ENCODE measurements at places on chromosomes 1 and 21.
A peak's percentile ranks its signal among the peaks of the same experiment; 100 is the strongest.

GRCh38 chr1:43786960-43787359 is 79.6 kb downstream of the ST3GAL3 start:
- DNase-seq: no peak

DNA sequence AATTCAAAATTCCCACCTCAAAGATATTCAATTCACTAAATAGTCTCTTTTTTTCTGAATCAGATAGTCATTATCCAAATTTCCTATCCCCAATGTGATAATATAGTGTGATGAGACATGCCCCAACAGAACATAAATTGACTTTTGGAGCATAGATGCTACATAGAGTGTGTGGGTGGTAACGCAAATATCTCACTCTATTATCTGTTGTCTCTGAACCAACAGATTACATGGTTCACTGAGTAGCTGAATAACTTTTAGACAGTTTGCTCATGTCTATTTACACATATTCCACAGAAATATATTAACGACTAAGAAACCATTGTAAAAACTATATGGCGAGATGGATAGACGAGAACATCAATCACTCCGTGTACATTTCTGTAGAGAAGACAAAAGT is 209.9 kb downstream of the BARHL2 start:
- no peak for DNase-seq

DNA sequence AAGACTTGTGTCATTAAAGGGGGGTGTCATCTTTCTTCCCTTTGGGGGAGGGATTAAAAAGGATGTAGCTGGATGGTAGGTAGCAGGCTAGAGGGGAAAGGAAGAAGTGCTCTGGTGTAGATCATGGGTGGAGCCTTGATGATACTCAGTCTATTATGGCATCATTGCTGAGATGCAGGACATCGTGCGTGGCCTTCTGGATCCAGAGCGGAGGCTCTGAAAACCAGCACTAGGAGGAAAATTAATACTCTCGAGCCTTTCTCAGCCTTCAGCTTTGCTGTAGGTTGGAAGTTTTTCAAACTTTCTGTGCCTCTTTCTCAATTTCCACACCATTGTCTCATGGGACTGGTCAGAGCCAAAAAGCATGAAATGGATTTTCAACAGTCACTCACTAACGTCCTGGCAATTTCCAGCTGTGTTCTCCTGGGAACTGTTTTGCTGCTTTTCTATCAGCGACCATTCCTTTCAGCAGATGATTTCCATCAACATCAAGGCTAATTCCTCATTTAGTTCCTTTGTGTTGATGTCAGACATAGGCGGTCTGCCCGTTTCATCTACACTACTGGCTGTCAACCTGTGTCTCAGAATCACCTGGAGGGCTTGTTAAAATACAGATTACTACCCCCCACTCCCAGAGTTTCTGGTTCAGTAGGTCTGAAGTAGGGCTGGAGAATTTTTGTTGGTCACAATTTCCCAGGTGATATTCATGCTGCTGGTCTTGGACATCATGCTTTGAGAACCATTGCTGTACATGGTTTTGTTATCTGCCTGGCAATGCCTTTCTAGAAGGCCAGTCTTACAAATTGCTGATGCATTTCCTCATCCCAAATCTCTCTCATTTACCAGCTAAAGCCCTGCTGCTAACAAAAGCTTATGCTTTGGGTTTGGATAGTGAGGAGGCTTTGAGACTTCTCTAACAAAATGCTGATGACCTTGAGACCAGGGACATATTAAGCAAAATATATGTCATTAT is 7.7 kb downstream of the CACNA1E start:
- no peak for DNase-seq

- DNase-seq: peak; percentile 92
These were observed at the start of gene TSTD1 for GRCh38 chr1:161038523-161039153. Gene TSTD1, minus strand, starts transcription at chr1:161038964. Its CDS starts 75 bp downstream, at chr1:161038889.

DNA sequence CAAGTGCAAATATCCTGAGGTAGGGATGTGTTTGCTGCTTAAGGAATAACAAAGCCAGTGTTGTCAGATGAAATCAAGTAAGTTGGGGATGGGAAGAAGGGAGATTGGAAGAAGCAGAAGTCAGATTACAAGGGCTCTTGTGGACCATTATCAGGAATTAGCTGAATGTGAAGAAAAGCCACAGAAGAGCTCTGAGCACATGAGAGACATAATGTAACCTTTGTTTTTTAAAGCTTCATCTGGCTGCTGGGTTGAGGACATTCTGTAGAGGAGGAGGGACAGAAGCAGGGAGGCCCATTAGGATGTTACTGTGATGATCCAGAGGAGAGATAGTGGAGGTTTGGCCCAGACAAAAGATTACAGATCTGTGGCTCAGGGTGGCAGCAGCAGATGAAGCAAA is 111.7 kb downstream of the DUSP10 start:
- no peak for DNase-seq

- DNase-seq: no peak
These were observed 1.2 kb upstream of the TSPAN2 start for GRCh38 chr1:115090540-115090939.

DNA sequence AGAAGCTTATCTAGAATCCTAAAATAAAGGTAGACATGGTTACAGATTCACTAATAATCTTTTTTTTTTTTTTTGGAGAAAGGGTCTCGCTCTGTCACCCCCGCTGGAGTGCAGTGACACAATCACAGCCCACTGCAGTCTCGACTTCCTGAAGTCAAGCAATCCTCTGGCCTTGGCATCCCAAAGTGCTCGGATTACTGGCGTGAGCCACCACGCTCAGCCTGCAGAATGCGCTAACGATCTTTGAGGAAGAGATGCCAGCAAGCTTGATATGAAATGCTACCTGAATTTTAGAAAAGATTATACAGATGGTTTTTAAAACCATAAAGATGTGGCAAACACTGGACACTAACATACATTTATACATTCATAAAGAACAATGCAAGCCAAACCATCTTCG is 4.1 kb upstream of the GNPAT start:
- DNase-seq: no peak

- DNase-seq: no peak
These were observed 19.8 kb upstream of the C1orf105 start for GRCh38 chr1:172400722-172401105.

DNA sequence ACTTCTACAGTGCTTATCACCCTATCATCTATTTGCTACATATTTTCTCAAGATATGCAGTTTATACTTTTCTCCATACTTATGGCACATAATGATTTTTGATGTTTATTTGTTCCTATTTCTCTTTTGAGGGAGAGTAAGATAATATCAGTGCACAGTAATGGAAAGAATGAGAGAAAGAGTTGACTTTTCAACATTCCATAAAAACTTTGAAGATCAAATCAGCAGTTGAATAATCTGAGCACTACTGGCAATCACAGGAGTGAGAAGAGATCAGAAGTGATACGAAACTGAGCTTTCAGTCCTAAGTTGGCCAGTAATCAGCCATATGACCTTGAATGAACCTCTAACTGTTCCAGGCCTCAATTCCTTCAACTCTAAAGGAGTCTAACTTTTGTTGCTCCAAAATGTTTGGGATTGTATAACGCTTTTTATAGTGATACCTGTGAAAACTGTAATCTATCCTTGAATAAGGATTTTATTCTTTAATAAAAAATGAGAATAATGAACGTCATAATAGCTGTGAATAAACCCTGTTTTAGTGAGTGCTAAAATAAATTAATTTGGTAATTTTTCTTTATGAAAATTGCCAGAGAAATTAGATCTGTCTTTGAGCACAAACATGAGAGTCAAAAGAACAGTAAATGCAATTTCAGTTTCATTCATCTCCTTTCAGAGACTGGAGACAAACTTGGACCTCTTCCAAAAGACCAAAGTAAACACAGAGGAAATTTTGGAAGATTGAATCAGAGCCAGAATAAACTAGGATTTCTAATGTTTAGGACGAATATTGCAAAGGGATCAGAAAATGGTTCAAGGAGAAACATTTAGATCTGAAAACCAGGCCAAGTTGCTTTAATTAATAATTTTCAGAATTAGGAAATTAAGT is 309.9 kb downstream of the ADGRL2 start:
- no peak for DNase-seq

GRCh38 chr1:156751451-156751756 is at the start of gene HDGF:
Gene HDGF, minus strand, starts transcription at chr1:156751675. Its CDS starts 246 bp downstream, at chr1:156751429.
- no peak for DNase-seq

DNA sequence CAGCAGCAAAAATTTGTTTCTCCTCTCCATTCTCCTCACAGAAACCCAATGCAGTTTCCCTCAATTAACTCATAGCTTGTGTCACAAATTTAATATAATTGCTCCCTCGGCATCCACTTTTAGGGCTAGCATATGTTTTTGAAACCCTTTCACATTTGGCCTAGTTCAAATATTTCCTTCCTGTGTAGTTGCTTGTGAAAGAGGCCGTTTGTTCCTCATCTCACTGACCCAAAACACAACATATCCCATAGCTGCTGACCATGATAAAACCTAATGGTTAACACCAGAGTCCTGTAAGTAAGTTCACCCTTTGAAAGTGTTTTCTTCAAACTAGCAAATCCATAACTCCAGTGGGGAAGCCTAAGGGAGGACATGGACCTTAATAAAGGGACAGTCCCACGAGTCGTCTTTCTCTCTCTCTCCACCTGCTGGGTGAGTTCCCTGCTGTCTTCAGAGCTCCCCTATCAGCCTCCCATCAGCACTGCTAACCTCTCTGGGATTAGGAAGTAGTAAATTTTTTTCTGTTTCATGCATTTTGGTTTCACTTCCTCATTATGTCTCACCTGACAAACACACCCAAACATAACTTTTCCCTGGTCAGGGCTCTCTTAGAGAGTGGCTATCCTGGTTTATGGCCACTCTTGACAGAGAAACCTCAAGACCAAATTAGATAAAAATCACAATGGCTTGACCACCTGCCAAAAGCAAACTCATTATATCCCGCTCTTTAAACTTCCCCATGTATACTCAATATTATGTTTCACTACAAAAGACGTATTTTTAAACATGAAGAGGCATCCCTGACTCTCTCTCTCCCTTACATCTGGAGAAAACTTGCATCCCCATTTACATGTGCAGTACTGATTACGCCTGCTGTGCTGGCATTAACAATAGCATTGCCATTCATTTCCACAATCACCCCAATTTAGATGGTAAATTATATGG is 177.7 kb upstream of the HP1BP3 start:
- peak; percentile 53 for DNase-seq

GRCh38 chr1:71587961-71588360 is 507.1 kb upstream of the ZRANB2 start:
- DNase-seq: no peak

GRCh38 chr1:244758708-244759107 is 76.8 kb upstream of the COX20 start:
- no peak for DNase-seq

DNA sequence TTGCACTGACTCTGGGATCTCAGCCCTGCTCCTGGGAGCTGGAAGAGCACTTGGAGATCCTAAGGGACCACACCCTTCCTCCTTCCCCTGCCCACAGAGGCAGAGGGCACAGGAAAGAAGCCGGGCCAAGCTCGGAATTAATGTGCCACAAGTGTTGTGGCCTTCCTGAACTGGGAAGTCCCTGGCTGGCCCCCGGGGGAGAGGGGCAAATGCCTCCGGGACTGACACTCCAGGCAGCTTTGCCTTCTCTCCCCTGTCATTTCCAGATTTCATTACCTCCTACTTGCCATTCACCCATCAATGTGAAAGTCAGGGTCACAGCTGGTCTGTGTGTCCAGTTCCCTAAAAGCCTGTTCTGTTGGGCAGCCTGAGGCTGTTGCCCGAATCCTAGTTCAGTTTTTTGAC is 21.7 kb downstream of the SESN2 start:
- DNase-seq: no peak

- peak; percentile 27 for DNase-seq
These were observed 97.8 kb downstream of the ZFYVE9 start for GRCh38 chr1:52239708-52240001.
